Stimulated activated CD4-positive, alpha-beta T cell treated with anti-CD3 and anti-CD28 coated beads, TNF-alpha, amount 100 ng/mL, for 1 hour (primary cell): ENCODE measurements at places on chromosomes 12 and 14.

GRCh38 chr14:94021001-94021400 lies 5.1 kb upstream of the OTUB2 start:
- DNase-seq: no peak

- DNase-seq: no peak
Observed at GRCh38 chr14:69376439-69376838, 21.7 kb downstream of the ERH start.

- DNase-seq: no peak
Observed at GRCh38 chr12:22408610-22409376, 74.3 kb upstream of the ST8SIA1 start.

DNA sequence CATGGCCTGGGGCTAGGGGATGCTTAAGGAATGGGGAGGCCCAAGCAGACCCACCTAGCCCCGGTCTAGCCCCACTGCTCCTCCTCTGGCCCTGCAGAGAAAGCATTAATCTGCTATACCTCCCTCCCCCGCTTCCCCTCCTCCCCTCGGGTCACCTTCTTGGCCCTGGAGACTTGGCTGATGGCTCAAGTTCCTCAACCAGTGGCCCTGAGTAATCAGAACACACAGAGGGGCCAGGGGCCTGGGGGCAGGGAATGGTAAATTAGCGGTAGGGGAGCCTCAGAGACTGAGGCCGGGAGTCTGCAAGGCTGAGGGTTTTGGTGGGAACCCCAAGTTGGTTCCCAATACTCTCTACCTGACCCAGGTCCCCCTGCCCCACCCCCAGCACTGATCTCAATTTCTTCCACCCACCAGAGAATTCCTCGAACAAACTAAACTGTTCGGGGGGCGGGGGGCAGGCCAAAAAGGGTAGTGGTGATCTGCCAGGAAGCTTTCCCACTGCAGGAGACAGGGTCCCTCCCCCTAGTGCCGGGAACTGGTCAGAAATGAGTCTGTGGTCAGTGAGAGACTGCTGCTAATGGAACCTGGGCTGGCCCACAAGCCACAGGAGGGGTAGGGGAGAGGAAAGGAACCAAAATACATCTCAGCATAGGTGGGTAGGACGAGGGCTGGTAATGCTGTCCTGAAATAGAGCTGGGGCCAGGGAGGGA lies 12.8 kb upstream of the SMARCD1 start:
- no peak for DNase-seq

GRCh38 chr12:115249671-115250278 lies 565.8 kb upstream of the TBX3 start:
- DNase-seq: no peak

GRCh38 chr12:29743801-29744200 lies 39.9 kb downstream of the TMTC1 start:
- DNase-seq: no peak
